Fibroblast of skin of scalp (primary cell): ENCODE measurements at places on chromosomes 4 and X.
A peak's percentile ranks its signal among the peaks of the same experiment; 100 is the strongest.

GRCh38 chr4:137039370-137039769 is 492.9 kb downstream of the PCDH18 start:
- DNase-seq = no peak

- no peak for DNase-seq
Measured at GRCh38 chr4:118400356-118400755, 47.6 kb upstream of the PRSS12 start.

- DNase-seq = no peak
Measured at GRCh38 chr4:146112389-146112788, 63.1 kb upstream of the LSM6 start.

DNA sequence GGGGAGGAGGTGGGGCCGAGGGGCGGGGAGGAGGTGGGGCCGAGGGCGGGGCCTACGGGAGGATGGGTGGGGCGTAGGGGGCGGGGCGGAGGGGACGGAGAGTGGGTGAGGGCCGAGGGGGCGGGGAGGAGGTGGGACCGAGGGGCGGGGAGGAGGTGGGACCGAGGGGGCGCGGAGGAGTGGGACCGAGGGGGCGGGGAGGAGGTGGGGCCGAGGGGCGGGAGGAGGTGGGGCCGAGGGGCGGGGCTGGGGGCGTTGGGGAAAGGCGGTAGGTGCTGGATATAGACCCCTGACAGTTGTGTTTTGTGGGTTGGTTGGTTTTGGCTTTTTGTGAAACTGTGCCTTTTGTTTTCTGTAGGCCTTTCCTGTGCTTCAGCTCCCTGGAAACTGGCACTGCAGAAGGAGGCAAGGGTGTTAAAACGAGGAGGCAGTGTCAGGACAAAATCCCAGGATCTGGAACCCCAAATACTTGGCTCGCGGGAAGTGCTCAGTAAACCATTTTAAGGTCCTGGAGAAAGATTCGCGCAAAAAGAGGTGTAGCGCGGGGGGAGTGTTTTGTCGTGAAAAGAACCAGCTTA is 580 bp upstream of the MMGT1 start:
- peak; percentile 75 for DNase-seq

DNA sequence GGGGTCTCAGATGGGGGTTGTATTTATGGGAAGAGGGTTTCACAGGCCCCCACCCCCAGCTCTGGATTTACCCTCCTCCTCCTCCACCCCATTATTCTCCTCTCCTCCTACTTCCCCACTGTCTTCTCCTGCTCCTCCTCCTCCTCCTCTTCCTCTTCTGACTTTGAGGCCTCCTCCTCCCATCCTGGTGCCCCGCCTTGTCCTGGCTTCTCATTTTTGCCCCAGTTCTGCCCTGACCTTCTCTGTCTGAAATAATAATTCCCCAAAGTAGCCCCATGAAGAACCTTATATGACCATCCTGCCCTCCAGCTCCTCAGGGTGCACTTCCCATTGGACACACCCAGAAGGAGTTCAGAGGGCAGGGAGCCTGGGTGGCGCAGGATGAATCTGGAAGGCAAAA is 351.4 kb upstream of the GATB start:
- DNase-seq = no peak
